ENCODE measurements at places on chromosomes 1 and 21.

- no peak for DNase-seq
These were observed 10.1 kb downstream of the H6PD start for GRCh38 chr1:9244501-9245229.

DNA sequence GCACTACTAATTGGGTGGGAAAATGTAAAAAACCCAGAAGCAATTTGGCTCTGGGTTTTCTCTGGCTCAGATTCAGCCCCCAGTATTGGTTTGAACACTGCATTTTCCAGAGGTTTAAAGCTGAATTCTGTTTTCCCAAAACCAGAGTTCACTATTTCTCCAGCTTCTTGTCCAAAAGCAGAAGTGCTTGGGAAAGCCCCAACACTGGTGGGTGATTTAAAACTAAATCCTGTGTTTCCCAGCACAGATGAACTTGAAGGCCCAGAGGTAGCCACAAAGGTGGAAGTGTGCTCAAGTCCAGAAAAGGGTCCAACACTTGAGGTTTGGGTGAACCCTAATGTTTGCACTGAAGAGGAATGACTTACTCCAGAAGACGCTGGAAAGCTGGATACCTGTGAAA is 678 bp downstream of the MCM3AP start:
- no peak for DNase-seq

DNA sequence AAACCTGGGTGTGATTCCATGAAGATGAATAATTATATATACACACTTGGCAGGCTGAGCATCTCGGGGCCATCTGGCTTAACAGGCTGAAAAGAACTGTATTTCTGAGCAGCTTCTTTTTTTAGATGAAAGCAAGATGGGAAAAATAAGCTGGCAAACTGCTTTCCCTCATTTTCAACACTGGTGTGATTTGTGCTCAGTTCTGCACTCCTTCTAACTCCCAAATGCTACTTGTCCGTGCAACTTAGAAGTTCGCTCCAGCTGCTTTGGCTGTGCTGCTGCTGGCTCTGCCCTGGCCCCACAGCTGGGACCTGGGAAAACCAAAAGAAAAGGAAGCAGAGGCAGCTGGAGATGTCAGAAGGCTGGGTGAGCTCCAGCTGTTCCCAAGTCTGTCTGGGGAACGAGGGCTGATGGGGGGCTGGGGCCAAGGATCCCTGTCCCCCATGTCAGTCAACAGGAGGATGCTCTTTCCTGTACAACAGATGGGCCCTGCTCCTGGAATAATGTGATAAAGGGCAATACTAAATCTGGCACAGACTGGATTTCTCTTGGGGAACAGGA is 44.9 kb downstream of the PAFAH2 start:
- DNase-seq: no peak

GRCh38 chr1:206521127-206521526 is 13.8 kb downstream of the RASSF5 start:
- DNase-seq: no peak

DNA sequence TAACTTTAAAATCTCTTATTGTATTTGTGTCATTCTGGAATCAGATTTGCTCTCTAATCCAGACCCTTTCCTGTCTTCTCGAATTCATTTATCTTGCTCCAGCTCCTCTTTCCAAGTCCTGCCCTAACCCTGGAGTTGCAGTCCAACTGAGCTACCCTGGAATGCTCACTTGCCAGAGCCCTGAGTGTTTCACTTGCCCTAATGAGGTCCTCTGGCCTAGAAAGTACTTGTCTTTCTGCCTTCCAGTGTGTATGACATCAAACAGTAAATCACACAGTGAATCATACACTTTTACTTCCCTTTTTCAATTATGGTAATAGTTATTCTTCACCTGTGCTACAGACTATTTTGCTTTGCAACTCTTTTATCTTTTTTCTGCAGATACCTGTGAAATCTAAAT is 96.9 kb downstream of the NEK7 start:
- DNase-seq: no peak

GRCh38 chr1:200150721-200151120 is 123.2 kb downstream of the NR5A2 start:
- peak; percentile 94 for DNase-seq
